Hepatocyte (in vitro differentiated cells): ENCODE measurements at places on chromosomes 5 and 9. TPM values are rescaled to one million over a fixed set of nuclear protein-coding genes. Genes with fewer than 3 reads are reported as not detected.
A peak's percentile ranks its signal among the peaks of the same experiment; 100 is the strongest.

TRPM3 gene
- 0.60 and 1.6 TPM in 2 replicates for total RNA-seq

PDE8B gene
- 9.2 and 13.2 TPM in 2 replicates for total RNA-seq

ADAMTS6 gene
- 10.4 and 21.0 TPM in 2 replicates for total RNA-seq

SLC46A2 gene
- not detected in 2 replicates for total RNA-seq

YTHDC2 gene
- total RNA-seq, result 25.6 and 26.3 TPM in 2 replicates

BTNL8 gene
- total RNA-seq, result 19.1 and 22.0 TPM in 2 replicates

TPPP gene
- 1.6 and 2.0 TPM in 2 replicates for total RNA-seq

DNA sequence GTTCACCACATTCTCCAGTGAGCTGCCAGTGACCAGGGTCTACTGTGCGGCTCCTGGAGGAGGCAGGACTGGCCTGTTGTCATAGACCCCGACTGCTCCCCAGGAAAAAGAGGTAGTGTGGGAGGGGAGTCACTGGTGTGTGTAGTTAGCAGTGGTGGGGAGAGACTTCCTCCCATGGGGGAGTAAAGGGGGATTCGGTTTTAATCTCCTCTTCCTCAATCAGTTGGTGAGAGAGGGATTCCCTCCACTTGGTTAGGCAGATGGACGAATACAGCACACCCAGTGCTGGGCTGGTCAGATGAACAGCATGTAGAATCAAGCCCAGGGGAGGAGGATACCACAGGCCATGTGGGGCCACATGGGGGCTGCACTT, 207.6 kb upstream of the S1PR3 start:
- H3K4me1 ChIP-seq, result peaks cover 6% of the 10 kb centered on the region
- H3K36me3 ChIP-seq, result no peaks in the 10 kb centered on the region
- H3K4me3 ChIP-seq, result no peak overlapping the region
- H3K27ac ChIP-seq, result no peak overlapping the region
- H3K27me3 ChIP-seq, result no peaks in the 10 kb centered on the region
- no peak for DNase-seq

- H3K27ac ChIP-seq, result no peak overlapping the region
- peaks cover 3% of the 10 kb centered on the region for H3K4me1 ChIP-seq
- no peak overlapping the region for H3K4me3 ChIP-seq
- DNase-seq, result no peak
- no peaks in the 10 kb centered on the region for H3K36me3 ChIP-seq
Observed at GRCh38 chr9:36559036-36559695, 13.5 kb upstream of the MELK start.

DNA sequence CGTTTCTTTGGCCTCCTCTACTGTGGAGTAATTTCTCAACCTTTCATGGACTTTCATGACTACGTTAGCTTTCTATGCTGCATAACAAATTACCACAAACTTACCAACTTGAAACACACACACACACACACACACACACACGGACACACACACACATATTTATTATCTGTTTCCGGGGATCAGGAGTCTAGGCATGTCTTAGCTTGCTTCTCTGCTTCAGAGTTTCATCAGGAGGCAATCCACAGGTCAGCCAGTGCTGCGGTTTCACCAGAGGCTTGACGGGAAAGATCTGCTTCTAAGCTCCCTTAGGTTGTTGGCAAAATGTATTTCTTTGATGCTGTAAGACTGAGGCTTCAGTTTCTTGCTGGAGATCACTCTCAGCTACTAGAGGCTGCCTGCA, 59.0 kb upstream of the C9orf72 start:
- H3K4me1 ChIP-seq, result no peaks in the 10 kb centered on the region
- H3K27ac ChIP-seq, result no peak overlapping the region
- no peak for DNase-seq
- no peaks in the 10 kb centered on the region for H3K27me3 ChIP-seq
- H3K36me3 ChIP-seq, result no peaks in the 10 kb centered on the region

- H3K36me3 ChIP-seq, result no peaks in the 10 kb centered on the region
- no peak for DNase-seq
- H3K27me3 ChIP-seq, result no peaks in the 10 kb centered on the region
- H3K4me3 ChIP-seq, result no peak overlapping the region
- H3K4me1 ChIP-seq, result peaks cover 20% of the 10 kb centered on the region
- peak overlapping the region; percentile 94 for H3K27ac ChIP-seq
Observed at GRCh38 chr9:35687972-35688557, 1.7 kb downstream of the TPM2 start.

- no peaks in the 10 kb centered on the region for H3K36me3 ChIP-seq
- H3K4me3 ChIP-seq, result no peak overlapping the region
- no peak for DNase-seq
Observed at GRCh38 chr5:134107779-134108178, 6.7 kb upstream of the TCF7 start.

GRCh38 chr5:92861531-92862285, 719.3 kb downstream of the NR2F1-AS1 start:
- no peaks in the 10 kb centered on the region for H3K36me3 ChIP-seq
- H3K4me3 ChIP-seq, result no peak overlapping the region
- no peaks in the 10 kb centered on the region for H3K27me3 ChIP-seq
- no peak overlapping the region for H3K27ac ChIP-seq
- no peak for DNase-seq

GRCh38 chr5:95563367-95563766, 8.5 kb downstream of the ARSK start:
- H3K27ac ChIP-seq, result no peak overlapping the region
- H3K4me1 ChIP-seq, result no peaks in the 10 kb centered on the region
- no peak overlapping the region for H3K4me3 ChIP-seq
- no peaks in the 10 kb centered on the region for H3K36me3 ChIP-seq
- H3K27me3 ChIP-seq, result no peaks in the 10 kb centered on the region
